ENCODE measurements at places on chromosomes 7 and 10.

- DNase-seq = no peak
These were observed 25.5 kb upstream of the BAG3 start for GRCh38 chr10:119625570-119626280.

GRCh38 chr7:36758879-36759278 lies 34.6 kb upstream of the AOAH start:
- no peak for DNase-seq

GRCh38 chr7:81648716-81649115 lies 121.1 kb downstream of the HGF start:
- no peak for DNase-seq

- DNase-seq = no peak
These were observed 10.2 kb downstream of the ZDHHC16 start for GRCh38 chr10:97456034-97456685.

GRCh38 chr10:50324680-50325393 lies 73.5 kb upstream of the ASAH2 start:
- no peak for DNase-seq

DNA sequence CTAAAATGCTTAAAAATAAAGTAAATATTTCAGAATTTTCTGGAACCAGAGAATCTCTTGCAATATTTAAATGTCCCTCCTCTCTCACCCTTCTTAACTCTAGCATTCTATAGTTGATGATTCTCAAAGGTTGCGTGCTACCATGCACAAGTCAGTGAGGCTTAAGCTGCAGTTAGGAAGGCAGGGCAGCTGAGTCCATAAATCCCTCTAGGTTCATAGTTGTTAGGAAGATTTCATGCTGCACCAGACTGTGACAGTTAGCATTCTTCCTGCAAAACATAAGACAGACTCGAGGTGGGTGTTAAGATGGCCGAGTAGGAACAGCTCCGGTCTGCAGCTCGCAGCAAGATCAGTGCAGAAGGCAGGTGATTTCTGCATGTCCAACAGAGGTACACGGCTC lies 70.6 kb downstream of the MET start:
- DNase-seq = no peak

- DNase-seq = no peak
These were observed 1.2 kb downstream of the TSPAN12 start for GRCh38 chr7:120856621-120857352.

DNA sequence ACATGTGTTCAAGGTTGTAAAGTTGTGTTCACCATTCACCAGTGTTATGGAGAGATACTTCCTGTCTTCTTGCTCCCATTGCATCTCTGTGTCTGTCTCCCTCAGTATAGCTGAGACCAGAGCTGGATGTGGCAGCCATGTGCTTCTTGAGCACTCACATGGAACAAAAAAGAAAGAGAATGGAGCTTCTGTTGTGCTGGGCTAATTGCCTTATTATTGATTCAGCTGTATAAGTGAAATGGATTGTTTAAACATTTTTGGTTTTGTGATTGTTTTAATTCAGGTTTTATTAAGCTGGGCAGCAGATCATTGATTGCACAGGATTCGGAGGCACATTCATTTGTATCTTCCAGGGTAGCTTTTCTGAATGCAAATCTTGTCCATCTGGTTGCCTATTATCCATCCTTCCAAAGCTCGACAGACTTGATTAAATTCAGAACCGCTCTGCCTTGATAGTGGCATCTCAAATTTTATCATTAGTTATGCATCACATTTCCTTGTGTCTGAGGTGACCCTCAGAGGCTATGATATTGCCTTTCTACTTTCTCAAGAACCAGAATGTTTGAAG lies 119.9 kb downstream of the CCNY start:
- DNase-seq = no peak

DNA sequence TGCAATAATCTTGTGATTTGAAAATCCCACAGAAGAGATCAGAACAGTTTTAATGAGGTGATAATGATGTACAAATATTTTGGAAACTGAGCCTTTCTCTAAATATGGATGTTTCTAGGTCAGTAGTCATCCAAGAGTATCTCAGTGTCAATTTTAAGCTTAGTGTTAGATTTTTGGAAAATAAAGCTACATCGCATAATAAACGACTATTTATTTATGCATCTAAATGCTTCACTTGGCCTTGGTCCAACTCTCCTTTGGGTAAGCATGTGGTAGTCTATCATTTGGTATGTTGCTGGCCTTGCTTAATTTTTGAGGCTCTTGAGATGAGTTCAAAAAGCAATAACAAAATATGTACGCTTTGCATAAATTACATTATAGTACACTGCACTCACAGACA lies 5.4 kb upstream of the PPP1R9A start:
- DNase-seq = no peak

- no peak for DNase-seq
These were observed 123.9 kb downstream of the PCLO start for GRCh38 chr7:83038787-83039186.

GRCh38 chr7:129247087-129247486 lies 22.3 kb downstream of the AHCYL2 start:
- DNase-seq = no peak

GRCh38 chr7:28292834-28293526 lies 112.4 kb upstream of the JAZF1 start:
- DNase-seq = no peak

GRCh38 chr10:32419615-32420014 lies 26.3 kb upstream of the CCDC7 start:
- no peak for DNase-seq

DNA sequence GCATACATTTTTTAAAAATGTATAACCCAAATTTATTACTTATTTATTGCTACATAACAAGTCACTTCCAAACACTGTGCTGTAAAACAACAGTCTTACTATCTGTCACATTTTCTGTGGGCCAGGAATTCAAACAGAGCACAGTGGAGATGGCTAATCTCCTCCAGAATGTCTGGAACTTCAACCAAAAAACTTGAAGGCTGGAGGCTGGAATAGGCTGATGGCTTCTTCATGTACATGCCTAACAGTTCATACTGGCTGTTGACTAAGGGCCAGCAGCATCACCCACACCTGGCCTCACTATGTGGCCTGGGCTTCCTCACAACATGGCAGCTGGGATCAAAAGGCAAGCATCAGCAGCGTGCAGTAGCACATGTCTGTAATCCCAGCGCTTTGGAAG lies 92.4 kb upstream of the KMT2E start:
- DNase-seq = no peak

- no peak for DNase-seq
These were observed 617.6 kb downstream of the PTPRN2 start for GRCh38 chr7:157969995-157970394.

GRCh38 chr7:24334012-24334411 lies 50.0 kb downstream of the NPY start:
- no peak for DNase-seq

GRCh38 chr7:138980563-138981291 lies 462 bp downstream of the KIAA1549 start:
- no peak for DNase-seq

DNA sequence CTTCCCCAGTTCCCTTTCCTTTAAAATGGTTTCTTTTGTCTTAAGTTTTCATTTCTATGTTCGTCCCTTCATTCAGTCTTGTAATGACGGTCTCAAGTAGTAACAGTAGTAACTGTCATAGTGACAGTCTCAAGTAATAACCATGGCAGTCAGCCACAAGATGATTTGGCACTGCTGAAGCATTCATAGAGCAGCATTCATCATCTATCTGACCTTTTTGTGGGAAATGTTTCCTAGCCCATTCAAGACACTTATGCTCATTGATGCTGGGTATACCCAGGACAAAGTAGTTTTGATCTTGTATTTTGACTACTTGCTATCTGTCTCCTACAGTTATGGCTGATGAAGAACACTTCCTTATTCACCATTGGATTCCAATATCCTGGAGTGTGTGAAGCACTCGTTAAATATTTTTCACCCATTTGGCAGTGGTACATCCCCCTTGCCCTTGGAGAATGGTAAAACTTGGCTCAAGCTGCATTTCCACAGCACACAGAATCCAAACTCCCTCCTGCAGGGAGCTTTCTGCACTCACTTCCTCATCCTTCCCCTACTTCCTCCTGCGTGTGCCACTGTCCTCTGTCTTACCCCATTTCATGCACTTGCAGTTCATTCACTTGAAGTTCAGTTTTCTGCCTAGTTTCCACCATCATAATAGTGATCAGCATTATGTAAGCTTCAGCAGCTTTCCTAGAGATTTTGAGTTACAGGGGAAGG lies 19.0 kb downstream of the GIMAP4 start:
- no peak for DNase-seq

- DNase-seq = no peak
These were observed 395.9 kb downstream of the GRM8 start for GRCh38 chr7:126856691-126857291.

DNA sequence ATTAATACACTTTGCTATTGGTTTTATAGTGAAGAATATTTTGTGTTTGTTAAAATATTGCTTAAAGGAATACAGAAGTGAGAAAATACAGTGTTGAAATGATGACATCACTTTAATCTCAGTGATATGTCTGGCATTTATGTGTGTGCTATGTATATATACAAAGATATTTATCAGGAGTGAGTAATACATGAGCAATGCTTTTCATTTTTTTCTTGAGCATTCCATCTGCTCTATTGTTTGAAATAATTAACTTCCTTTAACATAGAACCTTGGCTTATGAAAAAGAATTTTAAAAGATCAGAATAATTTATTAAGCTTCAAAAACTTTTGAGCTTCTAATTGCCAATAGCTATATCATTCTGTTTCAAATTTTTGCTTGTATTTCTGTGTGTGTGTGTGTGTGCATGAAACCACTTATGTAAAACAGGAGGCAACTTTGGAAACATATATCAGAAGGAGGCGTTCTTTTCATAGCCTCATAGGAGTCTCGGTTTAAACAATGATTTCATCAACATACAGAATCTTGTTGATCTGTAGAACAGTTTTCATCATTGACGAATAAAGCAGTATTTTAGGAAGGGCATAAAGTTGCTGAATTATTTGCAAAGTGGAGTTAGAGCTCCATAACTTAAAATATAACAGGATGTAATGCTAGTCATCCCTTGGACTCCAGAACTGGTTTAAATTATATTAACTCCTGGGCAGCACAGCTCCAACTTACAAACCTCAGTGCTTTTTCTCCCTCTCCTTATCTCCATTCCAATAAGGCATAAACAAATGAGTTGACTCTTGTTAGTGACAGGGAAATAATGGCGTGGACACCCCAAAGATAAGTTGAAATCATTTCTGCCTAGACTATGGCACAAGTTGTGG lies 228.4 kb upstream of the DGKB start:
- no peak for DNase-seq

- DNase-seq = no peak
These were observed 66.8 kb downstream of the MAD1L1 start for GRCh38 chr7:2165610-2166594.

GRCh38 chr10:3094609-3095036 lies 27.3 kb downstream of the PFKP start:
- DNase-seq = no peak

GRCh38 chr10:78291722-78292121 lies 258.1 kb downstream of the RPS24 start:
- no peak for DNase-seq

GRCh38 chr7:12092499-12093130 lies 118.5 kb upstream of the TMEM106B start:
- no peak for DNase-seq

GRCh38 chr10:31126593-31126992 lies 94.9 kb upstream of the ZNF438 start:
- no peak for DNase-seq

GRCh38 chr7:2044883-2045471 lies 187.8 kb downstream of the MAD1L1 start:
- DNase-seq = no peak

DNA sequence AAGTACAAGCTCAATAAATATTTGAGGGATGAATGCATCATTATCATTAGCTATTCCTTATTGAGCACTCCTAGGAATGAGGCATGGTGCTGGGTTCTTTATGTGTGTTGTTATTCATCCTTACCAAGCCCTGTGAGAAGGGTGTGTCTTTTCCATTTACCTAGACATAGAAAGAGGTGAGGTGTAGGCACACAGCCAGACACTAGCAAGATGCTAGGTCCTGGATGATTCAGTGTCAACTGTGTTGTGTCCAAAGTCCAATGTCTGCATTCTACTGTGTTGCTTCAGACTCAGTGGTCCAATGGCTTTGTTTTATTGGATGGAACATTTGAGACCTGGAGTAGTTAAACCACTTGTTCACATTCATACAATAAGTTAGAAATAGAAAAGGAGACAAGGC lies 605.5 kb downstream of the LRMDA start:
- no peak for DNase-seq

GRCh38 chr7:75772081-75773077 lies at the start of gene CCL26:
Gene CCL26 (minus strand): TSS chr7:75772211. CDS start chr7:75772176, 35 bp downstream.
- DNase-seq = no peak

GRCh38 chr10:116952729-116953128 lies 52.3 kb downstream of the SHTN1 start:
- DNase-seq = no peak

DNA sequence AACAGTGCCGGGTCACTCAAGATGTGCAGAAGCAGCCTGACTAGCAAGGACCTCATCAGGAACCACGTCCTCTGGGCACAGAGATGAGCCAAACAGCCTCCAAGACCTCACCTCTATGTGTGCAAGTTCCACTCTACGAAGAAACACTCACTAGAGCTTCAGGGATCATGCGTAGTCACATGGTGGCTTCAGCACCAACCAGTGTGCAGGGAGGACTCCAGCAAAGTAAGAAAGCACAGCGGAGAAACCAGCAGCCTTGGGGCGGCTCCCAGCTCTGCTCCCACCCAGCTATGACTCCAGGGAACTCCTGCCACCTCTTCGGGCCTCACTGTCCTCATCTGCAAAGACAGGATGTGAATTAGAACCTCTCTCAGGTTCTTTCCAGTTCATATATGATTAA lies 58.2 kb downstream of the SLIT1 start:
- no peak for DNase-seq

GRCh38 chr7:156816943-156817572 lies 75.9 kb downstream of the LMBR1 start:
- no peak for DNase-seq

Data from stimulated activated CD4-positive, alpha-beta T cell treated with anti-CD3 and anti-CD28 coated beads, Interleukin-2, amount 100 ng/mL, for 48 hours (primary cell).